ENCODE measurements at places on chromosomes 6 and 20. TPM values are rescaled to one million over a fixed set of nuclear protein-coding genes. Genes with fewer than 3 reads are reported as not detected.

- DNase-seq = no peak
- no peaks in the 10 kb centered on the region for H3K27me3 ChIP-seq
- H3K4me1 ChIP-seq = peaks cover 10% of the 10 kb centered on the region
- no peak overlapping the region for H3K4me3 ChIP-seq
Measured at GRCh38 chr6:132504757-132505156, 8.2 kb downstream of the STX7 start.

DNA sequence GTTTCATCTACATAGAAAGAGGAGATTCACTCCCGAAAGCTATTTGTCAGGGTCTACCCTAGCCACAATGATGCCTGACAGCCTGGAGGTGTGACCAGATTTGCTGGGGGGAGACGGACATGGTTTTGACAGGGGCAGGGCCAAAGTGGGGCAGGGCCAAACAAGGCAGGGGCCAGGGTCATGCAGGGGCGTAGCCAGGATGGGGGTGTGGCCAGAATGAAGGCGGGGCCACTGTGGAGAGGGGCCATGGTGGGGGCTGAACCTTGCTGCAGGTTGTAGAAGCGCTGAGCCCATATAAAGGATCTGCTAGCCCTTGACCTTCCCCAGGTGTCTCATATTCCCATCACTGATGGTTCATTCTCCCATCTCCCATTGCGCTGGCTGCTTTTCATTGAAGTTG lies 184.1 kb upstream of the SULF2 start:
- H3K4me1 ChIP-seq = no peaks in the 10 kb centered on the region
- no peak for DNase-seq

GRCh38 chr6:2034256-2034655 lies 211.1 kb downstream of the GMDS start:
- H3K36me3 ChIP-seq = no peaks in the 10 kb centered on the region
- no peaks in the 10 kb centered on the region for H3K27me3 ChIP-seq
- no peak overlapping the region for H3K27ac ChIP-seq
- no peak for DNase-seq
- H3K4me3 ChIP-seq = no peak overlapping the region
- peaks cover 22% of the 10 kb centered on the region for H3K4me1 ChIP-seq

Gene IYD
- total RNA-seq = not detected

Data from CD4-positive, alpha-beta memory T cell (primary cell).